ENCODE measurements at places on chromosomes 5 and 9.
A peak's percentile ranks its signal among the peaks of the same experiment; 100 is the strongest.

- DNase-seq: no peak
These were observed 64.5 kb upstream of the GNA14 start for GRCh38 chr9:77712533-77713130.

- DNase-seq: no peak
These were observed 666.7 kb downstream of the LRRC70 start for GRCh38 chr5:63245271-63245670.

GRCh38 chr9:35659340-35659739 lies 1.2 kb downstream of the CCDC107 start:
- DNase-seq: no peak

DNA sequence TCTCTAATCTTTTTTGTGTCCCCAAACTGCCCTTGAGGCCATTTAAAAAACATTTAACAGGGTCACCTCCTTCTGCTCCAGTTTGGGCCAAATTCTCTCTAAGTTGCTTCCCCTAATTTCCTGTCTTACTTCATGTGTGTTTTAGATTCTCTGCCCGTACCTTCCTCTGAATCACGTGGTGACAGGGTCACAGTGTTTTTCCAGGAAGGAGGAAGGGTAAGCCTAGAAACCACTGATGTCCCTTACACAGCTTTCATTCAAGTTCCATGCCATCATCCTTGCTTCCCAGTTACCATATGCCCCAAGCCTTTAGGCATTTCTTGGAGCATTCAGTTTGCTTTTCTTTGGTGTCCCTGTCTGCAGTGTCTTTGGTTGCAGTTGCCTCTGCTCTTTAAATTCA lies 42.4 kb upstream of the MACIR start:
- DNase-seq: no peak

DNA sequence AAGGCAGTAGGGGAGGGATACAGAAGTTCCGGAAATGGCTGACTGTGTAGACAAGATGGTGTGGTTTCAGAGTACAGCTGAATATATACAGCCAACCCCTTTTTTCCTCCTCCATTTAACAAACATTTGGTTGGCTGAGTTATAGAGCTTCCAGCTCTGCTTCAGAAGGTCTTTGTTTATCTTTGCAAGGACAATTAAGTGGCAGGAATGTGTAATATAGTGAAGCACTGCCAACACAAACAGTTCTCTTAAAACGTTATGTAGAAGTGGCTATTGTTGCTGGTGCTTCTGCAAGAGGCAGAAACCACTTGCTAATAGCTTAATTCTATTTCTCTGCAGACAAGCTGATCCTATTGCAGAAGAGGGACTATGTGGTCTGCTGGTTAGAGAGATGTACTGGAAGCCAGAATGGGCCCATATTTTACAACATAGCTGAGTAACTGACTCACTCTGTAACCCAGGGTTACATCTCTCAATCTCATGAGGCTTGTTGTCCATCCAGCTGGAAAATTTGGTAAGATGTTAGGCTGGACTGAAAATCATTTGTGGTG lies 62.7 kb upstream of the OSMR start:
- peak; percentile 92 for DNase-seq

DNA sequence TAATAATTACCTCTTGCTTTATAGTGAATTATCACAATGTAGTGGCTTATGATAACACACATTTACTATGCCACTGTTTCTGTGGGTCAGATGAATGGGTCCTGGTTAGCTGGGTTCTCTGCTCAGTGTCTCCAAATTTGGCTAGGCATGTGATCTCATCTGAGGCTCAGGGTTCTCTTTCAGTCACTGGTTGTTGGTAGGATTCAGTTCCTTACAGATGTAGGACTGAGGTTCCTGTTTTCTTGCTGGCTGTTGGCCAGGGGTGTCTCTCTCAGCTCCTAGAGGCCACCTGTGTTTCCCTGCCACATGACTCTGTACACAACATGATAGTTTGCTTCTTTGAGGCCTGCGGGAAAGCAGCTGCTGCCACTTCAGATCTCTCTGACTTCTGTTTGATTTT lies 7.1 kb downstream of the NFX1 start:
- peak; percentile 1 for DNase-seq

DNA sequence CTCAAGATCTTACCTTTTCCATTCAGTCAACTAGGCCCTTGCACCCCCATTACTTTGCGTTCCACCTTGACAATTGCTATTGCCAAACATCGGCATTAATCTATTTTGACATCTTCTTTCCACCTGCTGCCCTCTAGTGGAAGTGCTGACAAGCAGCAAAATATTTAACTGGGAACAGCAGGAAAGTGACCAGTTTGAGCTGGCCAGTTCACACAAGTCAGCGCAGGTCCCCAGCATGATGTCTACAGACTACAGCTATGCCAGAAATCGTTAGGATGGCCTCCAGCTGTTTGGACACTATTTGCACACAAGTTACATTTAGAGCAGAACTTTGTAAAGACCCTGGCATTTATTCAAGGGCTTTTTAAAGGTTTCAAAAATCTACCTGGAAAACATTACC lies 160.1 kb downstream of the GHR start:
- DNase-seq: peak; percentile 34

DNA sequence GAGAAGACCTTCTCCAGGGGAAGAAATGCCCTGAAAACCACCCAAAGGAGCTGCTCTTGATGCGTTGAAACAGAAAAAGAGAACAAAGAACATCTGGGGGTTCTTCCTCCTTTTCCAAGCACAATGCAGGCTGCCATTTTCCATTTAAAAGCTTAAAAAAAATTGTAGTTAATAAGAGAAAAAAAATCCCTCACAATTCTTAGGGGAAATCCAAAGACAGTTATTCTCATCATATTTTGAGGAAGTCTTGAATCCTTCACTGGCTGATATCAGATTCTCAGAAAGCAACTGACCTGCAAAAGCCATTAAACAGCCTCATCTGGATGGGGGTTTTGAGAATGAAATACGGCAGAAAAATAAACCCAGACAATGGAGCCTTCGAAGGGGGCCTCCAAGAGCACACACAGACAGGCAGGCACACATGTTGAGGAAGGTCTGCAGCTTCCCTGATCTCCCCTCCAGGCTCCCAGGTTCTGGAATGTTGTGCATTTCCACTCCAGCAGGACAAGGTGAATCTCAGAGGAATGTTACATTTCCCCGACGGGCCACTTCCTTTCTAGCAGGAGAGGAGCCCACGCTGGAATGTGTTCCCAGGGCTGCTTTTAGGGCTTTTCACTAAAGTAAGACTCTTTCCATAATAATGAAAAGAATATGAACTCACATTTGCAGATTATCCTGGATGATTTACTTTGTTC lies 159.4 kb upstream of the S1PR3 start:
- no peak for DNase-seq

GRCh38 chr9:137237759-137238726 lies 3.0 kb upstream of the TUBB4B start:
- DNase-seq: peak; percentile 40

- no peak for DNase-seq
These were observed 226.5 kb upstream of the NREP start for GRCh38 chr5:111983459-111983858.

DNA sequence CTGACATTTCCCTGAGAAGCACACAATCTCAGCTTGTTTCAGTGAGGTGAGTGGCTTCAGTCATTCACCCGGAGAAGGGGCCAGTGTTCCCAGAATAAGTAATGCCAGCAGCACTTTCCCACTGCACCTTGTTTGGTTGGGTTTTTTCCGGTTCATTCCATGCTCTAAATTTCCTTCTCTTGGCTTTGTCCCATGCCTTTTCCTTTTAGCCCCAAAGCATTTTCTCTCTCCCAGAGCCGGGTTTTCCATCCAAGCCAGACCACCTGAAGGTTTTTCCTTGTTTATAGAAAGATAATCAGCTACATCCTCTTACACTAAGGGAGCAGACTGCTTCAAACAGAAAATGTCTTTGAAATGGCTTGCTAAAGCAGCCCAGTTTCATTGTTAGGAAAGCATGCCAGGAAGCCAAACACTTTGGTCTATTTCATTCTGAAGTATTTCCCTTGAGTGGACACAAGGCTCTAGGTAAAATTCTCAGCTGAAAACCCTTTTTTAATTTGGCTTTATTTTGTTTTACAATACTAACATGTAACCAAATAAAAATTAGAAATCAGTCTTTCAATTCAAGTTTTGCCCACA lies 501.6 kb downstream of the DTWD2 start:
- no peak for DNase-seq

DNA sequence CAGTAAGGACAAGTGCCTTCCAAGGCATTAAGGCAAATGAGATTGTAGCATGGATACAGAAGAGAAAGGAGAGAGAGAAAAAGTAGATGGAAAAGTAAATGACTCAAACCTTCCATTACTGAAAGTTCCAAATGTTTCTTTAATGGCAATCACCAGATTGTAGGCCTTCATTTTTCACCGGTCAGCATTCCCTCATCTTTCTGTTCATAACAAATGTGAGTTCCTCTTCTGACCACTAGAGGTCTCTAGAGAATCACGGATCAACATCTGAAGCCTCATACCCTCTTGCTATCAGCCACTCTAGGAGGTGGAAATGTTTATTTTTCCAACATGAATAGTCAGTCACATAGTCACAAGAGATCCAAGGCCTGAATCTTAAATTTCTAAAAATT lies 73.6 kb upstream of the RPS23 start:
- peak; percentile 77 for DNase-seq

DNA sequence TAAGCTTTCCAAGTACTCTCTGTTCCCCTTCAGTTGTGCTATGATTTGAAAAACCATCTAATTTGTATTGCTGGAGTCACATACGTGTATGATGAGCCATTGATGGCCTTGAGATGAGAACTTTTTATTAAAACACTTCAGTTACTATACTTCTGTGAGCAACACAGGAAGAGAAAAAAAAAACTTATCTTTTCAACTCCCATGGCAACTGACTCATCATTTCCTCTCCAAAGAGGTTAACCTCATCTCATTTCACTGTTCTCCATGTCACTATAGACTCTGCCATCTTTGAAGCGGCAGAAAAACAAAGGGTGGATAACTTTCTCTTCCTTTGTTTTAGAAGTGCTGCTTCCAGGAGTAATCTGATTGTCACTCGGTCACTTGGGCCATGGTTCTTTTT lies 104.3 kb upstream of the PCSK1 start:
- no peak for DNase-seq

GRCh38 chr5:56159521-56159947 lies 73.6 kb downstream of the ANKRD55 start:
- DNase-seq: no peak

- DNase-seq: no peak
These were observed 71.4 kb upstream of the MOCS2 start for GRCh38 chr5:53180991-53181390.

DNA sequence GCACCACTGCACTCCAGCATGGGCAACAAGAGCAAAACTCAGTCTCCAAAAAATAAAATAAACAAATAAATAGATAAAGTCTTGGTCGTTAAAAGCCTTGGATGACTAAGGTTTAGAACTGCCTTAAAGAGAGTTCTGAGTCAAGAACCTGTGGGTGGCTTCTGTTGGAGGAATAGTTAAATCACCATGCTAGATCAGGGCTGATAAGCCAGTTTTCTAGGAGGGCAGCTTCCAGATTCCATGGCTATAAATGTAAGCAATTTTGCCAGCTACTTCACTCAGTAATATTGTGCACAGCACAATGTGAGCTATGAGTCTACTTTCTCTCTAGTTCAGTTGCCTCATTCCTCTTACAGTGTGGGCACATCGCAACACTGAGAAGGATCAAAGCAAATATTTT lies 242.1 kb upstream of the NUDT12 start:
- DNase-seq: no peak

- no peak for DNase-seq
These were observed 6.8 kb upstream of the TRIM41 start for GRCh38 chr5:181215997-181216989.

GRCh38 chr5:178155065-178155464 lies 1.4 kb upstream of the NHP2 start:
- DNase-seq: no peak

DNA sequence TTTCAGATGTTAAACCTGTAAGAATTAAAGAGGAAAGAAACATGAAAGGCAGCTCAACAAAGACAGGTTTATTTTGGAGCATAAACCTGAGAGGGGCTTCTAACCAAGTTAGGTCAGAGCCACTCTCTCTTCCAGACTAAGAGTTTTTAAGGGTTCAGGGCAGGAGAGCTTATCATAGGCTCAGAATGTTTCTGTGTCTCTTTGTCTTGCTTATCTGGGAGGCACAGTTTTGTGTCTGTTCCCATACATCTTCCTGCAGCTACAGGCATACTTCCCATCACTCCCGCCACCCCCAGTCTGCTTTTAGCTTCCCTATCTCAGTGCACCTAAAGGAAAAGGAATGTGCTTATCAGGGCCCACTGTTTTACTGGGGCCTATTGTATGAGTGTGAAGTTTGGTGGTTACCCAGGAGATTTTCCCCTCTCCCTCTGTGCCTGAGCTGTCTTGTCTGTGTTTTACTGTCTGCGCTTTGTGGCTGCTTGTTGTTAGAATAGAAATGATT lies 21.9 kb downstream of the CD14 start:
- DNase-seq: no peak

- no peak for DNase-seq
These were observed 213.5 kb downstream of the MEF2C start for GRCh38 chr5:88669371-88670050.

- no peak for DNase-seq
These were observed 15.1 kb downstream of the DMAC1 start for GRCh38 chr9:7784472-7784871.

DNA sequence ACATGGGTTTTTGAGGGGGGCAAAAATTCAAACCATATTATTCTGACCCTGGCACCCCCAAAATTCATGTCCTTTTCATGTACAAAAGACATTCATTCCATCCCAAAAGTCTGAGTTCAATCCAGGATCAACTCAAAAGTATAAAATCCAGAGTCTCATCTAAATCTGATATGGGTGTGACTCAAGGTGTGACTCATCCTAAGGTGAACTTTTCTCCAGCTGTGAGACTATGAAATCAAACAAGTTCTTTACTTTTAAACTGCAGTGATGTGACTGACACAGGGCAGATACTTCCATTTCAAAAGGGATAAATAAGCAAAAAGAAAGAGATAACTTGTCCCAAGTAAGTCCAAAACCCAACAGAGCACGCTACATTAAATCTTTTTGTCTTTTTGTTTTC lies 20.6 kb upstream of the CYLC2 start:
- DNase-seq: no peak

GRCh38 chr9:124428751-124429529 lies 13.7 kb upstream of the PSMB7 start:
- DNase-seq: peak; percentile 23

GRCh38 chr5:113514289-113514635 lies 768 bp downstream of the YTHDC2 start:
- peak; percentile 14 for DNase-seq

- peak; percentile 32 for DNase-seq
These were observed 95.4 kb downstream of the CDH12 start for GRCh38 chr5:22757776-22758175.

GRCh38 chr5:150173161-150173560 lies 6.6 kb downstream of the CDX1 start:
- DNase-seq: no peak

GRCh38 chr5:25688156-25688555 lies 1043.4 kb upstream of the CDH10 start:
- no peak for DNase-seq

GRCh38 chr9:70405808-70406433 lies 8.5 kb downstream of the KLF9 start:
- no peak for DNase-seq

DNA sequence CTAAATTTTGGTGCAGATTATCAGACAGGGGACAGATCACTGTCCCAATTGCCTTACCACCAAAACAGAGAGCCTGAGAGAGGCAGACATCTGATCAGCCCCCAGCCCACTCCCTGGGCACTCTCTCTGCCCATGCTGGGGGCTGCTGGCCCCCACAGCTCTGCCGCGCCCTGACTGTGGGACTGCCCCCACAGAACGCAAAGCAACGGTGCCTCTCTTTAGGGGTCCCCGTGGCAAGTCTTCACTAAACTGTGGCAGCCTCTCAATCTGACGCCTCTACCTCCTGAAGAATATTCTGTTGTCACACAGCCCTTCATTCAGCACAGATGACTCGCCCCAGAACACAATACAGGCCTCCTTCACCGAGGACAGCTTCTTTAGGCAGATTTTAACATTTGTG lies 197.4 kb downstream of the ERCC6L2 start:
- DNase-seq: no peak

All from NCI-H1417 (cell line).